Glomerular endothelial cell (primary cell): ENCODE measurements at places on chromosomes 3 and 15.

GRCh38 chr3:138941259-138941885, 5.6 kb downstream of the FOXL2 start:
- DNase-seq = no peak

DNA sequence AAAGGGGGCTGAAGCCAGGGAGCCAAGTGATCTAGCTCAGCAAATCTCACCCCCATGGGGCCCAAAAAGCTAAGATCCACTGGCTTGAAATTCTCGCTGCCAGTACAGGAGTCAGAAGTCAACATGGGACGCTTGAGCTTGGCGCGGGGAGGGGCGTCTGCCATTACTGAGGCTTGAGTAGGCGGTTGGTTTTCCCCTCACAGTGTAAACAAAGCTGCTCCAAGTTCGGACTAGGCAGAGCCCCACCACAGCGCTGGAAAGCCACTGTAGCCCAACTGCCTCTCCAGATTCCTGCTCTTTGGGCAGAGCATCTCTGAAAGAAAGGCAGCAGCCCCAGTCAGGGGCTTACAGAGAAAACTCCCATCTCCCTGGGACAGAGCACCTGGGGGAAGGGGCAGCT, 8.1 kb upstream of the SLC25A36 start:
- DNase-seq = no peak

GRCh38 chr3:79006077-79006476, 761.7 kb downstream of the ROBO1 start:
- no peak for DNase-seq

DNA sequence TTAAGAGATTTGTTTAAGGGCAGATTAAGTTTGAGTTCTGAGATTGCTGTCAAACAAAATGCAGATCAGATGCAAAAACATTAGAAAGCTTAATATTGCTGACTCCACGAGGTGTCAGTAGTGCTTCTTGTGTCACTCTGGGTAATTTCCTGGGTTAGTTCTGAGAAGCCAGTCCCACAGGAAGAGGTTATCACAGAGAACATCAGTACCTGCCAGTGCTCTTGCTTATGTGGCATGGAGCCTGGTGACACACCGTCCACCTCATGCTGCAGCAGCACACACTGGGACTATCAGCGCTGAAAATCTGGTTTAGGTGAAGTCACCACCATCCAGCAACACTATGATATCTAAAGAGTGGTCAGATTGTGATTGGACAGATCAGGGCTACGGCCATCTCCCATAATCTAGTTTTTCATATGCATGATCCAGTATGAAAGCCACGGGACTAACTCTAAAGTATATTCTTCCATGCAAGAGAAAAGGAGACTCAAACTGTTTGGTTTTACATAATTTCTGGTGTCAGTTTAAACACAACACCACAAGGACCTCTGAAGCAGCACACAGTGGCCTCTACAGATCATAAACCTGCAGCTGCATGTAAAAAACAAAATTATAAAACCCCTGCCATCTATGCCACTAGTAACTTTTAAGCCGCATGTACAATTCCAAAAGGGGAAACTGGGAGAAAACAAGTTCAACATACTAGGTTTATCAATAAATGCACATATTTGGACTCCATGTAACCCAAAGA, 36.1 kb upstream of the MYO5C start:
- peak; percentile 41 for DNase-seq

- no peak for DNase-seq
Observed at GRCh38 chr3:48739617-48739954, 22.6 kb upstream of the IP6K2 start.

DNA sequence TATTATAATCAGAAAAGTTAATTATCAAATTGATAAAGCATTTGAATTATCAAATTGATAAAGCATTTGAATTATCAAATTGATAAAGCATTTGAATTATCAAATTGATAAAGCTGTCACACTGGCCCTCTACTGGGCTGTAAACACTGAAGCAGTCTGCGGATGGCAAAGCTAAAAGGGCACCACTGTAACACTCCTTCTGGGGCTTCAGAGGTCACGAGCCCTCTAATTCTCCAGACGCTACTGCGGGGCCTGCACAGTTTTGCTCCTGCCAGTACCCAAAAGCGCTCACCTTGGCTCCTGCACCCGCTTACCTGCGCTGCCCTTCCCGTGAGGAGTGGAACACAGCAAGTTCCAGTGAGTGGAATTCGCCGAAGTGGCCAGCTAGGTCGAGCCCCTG, 409.0 kb upstream of the KCNMB2 start:
- DNase-seq = no peak

GRCh38 chr3:101184111-101184510, 136.3 kb downstream of the IMPG2 start:
- no peak for DNase-seq

DNA sequence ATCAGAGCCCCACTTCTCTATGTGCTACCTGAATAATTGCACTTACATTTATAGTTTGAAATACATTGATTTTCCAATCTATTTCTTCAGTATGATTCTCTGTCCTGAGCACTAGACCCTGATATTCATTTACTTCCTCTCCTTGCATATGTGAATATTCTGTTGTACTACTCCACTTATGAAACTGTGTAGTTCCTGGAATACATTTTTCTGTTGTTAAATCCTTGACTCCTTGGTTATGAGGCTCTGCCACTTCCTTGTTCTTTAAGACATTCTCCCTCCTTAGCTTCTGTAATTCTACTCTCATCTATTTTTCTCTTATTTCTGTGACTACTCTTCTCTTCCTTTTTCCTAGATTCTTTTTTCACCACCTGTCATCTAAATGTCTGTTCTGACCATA, 12.9 kb upstream of the MGA start:
- DNase-seq = no peak

GRCh38 chr3:40379674-40380306, 7.2 kb upstream of the ENTPD3 start:
- DNase-seq = no peak

DNA sequence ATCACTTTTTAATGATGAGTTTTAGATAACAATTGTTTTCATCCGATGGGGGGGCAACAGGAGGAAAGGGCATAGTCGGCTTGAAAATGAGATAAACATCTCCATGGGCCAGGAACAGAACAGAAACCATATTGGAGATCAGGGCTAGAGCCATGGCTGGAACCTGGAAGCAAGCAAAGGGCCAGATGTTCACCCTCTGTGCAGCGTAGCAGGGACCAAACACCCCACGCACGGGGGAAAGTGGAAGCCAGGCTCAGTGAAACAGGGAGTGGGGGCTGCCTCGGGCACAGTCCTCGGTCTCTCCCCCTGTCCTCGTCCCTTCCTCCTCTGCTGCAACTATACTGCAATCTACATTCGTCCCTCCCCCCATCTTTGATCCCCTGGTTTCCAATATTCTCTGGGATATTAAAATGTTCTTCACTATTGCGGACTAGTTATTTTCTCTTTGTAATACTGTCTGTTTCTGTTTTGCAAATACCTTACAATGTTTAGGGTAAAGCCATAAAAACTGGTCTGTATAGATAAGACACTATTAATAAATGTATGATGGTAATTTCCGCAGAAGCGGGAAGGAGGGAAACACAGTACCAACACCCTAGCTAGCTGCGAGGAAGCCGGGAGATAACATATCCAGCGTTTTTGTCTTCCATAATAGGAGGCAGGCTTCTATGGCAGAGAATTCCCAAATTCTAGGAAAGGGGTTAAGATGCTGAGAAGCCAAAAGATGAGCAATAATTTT, 121.5 kb downstream of the XXYLT1 start:
- DNase-seq = no peak

GRCh38 chr3:61066800-61067199, 184.5 kb downstream of the FHIT start:
- DNase-seq = no peak

DNA sequence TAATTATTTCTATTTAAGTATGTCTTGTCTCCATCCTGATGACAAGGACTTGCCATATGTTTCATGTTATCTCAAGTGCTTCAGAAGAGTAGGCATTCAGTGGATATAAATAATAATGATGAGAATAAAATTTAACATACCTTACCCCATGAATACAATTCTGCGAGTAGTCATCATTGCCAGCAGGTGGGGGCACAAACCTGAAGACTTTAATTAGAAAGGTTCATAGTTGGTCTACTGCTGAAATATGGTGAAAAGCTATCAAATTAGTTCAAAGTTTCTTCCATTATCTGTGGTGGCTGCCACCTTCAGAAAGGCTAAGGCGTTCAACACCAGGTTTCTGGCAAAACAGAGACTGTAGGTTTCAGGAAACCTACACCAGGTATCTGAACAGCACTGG, 100.9 kb downstream of the P3H2 start:
- DNase-seq = no peak

GRCh38 chr15:44015545-44016305, 179.3 kb downstream of the FRMD5 start:
- DNase-seq = no peak

DNA sequence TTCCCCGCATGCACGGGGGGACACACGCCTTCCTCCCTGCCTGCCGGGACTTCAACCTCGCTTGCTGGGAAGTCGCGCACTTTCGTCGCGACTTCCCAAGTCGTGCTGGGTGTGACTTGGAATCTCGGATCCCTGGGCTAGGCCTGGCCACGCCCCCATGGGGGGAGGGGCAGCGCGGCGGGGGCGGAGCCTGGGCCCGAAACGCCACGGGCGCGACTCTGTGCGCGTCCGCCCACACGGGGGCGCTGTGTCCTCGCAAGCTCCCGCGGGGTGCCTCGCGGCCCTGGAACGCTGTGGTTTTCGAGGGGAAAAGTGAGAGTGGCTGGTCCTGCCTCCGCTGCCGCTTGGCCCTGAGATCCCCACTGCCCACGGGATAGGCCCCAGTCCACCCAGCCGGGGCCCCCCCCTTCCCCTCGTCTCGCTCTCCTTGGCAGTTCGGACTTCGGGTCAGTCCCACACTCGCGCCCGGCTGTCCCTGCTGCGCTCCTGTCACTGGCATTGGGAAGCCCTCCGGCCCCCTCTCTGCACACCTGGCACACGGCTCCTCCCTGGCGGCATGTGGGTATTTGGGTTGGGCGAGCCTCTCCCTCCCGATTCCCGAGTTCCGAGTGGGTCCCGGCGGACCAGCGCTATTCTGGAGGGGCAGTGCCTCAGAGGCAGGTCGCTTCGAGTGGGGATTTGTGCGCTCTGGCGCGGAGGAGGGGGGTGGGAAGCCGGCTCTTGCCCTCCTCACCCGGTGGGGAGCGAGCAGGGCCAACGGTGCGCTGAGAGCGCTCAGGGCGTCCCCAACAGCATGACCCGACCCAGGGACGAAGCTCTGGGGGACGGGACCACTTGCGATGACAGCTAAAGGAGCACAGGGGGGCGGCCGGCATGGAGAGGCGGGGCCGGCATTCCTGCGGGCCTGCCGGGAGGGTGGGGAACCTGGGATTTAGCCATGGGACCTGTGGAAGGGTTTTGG, 23.6 kb downstream of the SEC61A1 start:
- no peak for DNase-seq

DNA sequence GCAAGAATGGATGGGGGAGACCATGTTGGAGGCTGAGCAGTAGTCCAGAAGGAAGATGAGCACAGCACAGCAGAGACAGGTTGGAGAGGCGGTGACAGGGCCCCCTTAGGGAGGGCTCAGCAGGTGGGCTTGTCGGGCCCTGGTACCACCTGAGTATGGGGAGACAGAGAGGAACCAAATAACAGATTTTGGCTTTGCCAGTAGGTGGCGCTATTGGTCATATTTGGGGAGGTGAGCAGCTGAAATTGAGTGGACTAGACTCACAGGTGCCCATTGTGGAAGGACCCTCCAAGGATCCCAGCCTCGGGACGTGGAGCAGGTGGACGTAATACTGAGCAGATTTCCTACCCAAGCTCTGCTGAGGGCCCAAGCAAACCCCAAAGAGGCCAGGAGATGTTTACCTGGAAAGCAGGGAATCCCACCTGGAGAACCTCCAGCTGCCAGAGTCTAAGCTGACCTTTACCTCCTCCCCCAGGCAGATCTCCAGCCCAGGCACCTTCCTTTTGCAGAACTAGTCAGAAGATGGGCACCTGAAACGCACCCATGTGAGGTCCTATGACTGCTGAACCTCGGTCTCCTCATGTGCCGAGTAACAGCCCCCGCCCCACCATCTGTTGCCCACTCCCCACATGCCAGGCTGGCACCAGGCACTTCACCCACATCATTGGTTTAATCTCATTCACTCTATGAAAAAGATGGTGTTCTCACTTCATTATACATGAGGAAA, 24.6 kb upstream of the CORO2B start:
- DNase-seq = no peak

GRCh38 chr3:28576614-28577200, 228.1 kb upstream of the AZI2 start:
- no peak for DNase-seq

DNA sequence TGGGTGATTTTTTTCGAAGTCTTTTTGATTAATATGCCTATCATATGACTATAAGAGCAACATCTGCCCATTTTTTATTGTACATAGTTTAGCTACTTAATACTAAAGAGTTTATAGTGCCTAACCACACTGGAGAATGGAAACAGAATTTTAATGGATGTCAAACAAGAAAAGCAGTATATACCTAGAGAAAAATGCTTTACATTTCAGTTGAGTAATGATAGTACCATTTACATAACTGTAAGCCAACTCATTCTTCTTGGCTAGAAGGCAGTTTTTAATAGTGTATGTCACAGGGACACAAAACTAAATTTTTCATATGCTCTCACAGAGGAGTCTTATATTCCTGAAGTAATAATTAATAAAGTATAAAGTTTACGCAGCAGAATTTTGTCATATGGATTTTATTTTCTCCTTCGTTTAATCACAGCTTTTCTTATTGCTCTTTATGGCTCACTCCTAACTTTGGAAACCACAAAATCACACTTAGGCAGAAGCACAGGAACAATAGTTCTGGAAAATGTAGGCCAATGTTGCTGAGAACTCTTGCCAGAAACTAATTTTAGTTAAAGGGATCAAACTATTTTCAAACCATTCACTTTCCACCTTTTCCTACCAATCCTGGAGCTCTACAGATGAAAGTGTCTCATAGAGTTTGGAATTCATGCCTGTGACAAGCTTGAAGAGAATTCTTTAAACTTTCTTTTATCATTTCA, 243.6 kb downstream of the ZIC1 start:
- DNase-seq = no peak

GRCh38 chr3:139187648-139188047, 143.0 kb upstream of the PRR23C start:
- DNase-seq = no peak

GRCh38 chr15:60208709-60209108, 189.1 kb downstream of the ANXA2 start:
- no peak for DNase-seq

DNA sequence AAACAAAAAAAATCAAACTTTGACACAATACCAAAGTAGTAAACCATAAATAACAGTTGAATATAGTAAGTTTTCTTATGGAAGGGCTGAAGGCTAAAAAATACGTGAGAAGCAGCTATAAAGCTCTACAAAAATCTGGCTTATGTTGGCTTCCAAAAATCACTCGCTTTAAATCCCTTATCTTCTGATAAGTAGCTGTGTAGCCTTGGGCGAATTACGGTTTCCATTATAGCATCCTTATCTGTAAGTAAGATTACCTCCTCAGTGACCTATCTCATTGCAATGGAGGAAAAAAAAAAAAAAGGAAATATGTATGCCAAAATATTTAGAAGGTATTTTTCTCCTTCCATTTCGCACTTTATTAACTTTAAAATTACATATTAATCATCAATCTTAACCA, 348.6 kb downstream of the PLOD2 start:
- no peak for DNase-seq

- DNase-seq = no peak
Observed at GRCh38 chr3:15207836-15208504, 1.9 kb downstream of the CAPN7 start.
